GM04503 (cell line): ENCODE measurements at places on chromosomes 2 and 18.

DNA sequence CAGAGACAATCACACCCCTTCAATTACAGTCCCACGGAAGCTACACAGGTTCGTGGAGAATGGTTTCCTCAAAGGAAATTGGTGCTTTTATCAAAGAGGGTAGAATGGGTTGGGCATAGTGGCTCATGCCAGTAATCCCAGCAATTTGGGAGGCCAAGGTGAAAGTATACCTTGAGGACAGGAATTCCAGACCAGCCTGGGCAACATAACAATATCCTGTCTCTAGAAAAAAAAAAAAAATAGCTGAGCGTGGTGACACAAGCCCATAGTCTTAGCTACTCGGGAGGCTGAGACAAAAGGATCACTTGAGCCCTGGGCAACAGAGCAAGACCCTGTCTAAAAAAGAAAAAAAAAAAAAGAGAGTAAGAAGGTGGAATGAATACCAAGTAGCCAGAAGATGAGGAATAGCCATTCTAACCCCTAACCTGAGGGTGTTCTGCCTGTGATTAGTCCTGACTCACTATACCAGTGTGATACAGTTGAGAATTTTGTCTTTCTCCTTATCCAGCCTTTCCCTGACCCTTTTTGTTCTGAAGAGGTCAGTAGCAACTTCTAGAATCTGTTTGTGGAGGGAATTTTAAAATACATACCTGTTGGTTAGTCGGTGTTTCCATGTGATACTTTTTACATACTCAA is 283.2 kb downstream of the MREG start:
- DNase-seq = no peak

DNA sequence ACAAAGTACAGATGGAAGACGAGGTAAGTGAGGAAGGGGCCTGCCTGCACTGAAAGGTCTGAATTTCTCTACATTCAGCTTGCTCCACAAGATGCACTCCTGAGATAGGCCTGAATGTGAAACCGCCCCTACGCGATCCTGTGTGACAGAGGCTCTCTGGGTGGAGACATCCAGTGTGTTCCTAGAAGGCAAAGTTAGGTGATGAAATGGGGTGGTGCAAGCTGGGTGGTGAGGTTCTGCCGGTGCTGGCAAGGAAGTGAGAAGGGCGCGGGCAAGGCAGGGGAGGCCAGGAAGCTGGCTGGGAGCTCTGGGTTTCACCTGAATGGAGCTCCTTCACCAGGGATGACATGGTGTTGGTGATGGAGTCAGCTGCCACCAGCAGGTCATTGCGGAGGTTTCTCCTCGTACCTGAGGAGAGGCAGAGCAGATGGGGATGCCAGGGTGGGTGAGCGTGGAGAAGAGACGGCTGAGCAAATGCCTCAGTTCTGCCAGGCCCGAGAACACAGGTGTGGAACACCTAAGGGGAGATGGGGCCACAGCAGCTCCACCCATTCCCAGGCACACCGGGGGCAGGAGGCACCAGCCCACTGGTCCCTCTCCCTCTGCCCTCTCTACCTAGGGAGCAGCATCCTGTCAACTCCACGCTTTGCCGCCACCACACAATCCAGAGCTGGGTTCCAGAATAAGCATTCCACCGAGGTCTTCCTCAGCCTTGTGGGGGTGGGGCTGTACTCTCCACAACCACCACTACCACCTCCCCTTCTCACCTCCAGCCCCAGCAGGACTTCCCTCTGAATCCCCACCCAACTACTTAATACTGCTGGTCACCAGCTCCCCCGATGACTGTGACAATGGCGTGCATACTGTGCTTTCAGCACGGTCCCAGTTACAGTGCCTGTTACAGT is 45.5 kb upstream of the DNMT3A start:
- DNase-seq = no peak

GRCh38 chr2:105179469-105180372 is 61.8 kb upstream of the GPR45 start:
- peak; percentile 21 for DNase-seq

DNA sequence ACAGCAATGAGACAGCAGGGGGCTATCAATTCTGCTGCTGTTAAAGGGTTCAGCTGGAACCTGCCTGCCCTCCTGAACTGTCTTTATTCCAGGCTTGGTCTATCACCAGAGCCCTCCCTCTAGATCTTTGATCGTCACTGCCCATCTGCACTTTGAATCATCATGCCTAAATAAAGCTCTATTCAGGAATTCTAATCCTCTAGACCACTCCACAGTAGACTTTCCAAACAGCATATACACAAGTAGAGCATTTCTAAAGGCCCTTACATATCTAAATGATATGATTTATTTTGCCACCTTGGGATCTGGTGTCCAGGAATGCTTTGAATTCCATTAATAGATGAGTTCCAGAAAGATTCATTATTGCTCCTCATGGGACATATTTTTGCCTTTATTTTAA is 542.1 kb upstream of the SYT4 start:
- no peak for DNase-seq

DNA sequence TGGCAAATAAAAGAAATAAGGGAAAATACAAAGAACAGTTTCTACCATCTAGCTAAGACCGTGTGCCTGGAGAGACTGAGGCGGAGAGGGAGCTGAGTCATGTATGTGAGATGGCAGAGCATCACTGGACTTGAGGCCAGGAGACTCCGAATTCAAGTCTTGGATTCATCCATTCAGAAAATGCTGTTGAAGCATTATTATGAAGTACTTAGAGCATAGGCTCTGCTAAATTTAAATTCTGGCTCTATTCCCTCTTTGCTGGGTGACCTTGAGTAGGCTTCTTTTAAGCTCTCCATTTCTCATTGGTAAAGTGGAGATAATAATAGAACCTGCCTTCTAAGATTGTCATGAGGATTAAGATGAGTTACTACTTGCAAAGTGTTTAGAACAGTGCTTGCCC is 34.7 kb downstream of the NPHP1 start:
- no peak for DNase-seq

- DNase-seq = peak; percentile 27
Measured at GRCh38 chr2:96914332-96914731, 44.5 kb upstream of the SEMA4C start.
